ENCODE measurements at places on chromosomes 12 and 14.

GRCh38 chr14:26595926-26596542 lies 1.8 kb downstream of the NOVA1 start:
- DNase-seq: no peak

DNA sequence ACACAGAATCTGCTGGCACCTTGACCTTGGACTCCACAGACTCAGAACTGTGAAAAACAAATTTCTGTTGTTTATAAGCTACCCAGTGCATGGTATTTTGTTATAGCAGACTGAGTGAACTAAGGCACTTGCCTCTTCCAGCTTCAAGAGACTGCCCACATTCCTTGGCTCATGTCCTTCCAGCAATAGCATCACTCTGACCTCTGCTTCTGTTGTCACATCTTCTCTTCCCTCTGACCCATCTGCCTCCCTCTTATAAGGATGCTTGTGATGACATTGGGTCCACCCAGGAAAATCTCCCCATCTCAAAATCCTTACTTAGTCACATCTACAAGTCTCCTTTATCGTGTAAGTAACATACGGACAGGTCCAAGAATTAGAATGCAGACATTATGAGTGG lies 200.4 kb downstream of the PIK3C2G start:
- DNase-seq: no peak

DNA sequence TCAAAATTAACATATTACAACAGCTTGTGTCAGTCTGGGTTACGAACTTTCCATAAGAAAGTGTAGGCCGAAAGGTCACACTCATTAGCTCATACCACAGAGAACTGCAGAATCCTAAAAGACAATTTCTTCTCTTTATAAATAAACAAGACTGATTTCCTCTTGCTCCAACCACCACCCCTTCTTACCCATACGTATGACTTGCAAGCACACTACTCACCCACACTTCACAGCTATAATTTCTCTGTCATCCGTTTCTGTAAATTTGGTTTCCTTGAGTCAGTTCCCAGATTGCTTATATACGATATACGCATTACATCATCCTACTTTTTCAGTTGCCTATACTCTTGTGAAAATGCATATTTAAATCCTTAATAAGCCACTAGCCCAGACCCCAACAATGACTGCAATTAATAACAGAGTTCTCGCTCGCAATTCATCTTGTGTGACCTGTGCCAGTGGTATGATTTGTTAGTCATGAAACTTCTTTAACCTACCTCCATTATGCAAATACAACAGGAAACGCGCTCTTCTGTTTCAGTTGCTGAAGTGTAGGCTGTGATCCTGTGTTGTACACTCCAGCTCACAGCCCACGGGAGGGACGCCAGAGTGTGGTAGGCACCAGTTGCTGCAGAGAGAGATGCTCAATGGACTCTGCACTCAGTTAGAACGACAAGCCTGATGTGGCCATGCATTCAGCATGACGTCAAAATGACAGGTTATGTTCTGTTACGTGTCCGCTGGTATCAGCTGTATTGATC lies 417.6 kb downstream of the PDZRN4 start:
- DNase-seq: no peak

DNA sequence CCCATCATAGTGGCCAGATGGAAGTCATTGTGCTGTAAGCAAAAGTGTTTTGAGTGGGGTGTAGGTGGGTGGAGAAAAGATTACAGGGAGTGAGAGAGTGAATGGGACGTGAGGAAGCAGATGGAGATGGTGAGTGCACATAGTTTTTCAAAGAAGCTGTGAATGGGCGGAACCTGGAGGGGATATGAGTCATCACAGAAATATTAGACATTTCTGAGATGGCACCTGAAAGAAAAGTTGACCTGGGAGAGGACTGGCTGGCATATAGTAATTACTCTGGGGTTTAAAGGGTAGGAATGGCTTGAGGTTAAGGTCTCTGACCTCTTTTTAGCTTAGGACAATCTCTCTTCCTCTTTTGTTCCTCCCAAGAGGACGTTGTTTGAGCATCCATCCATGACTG lies 50.5 kb downstream of the ANO4 start:
- no peak for DNase-seq

- no peak for DNase-seq
Measured at GRCh38 chr12:127596891-127597290, 670.1 kb upstream of the TMEM132C start.

- no peak for DNase-seq
Measured at GRCh38 chr14:73833034-73833433, 18.6 kb upstream of the PTGR2 start.

- no peak for DNase-seq
Measured at GRCh38 chr14:104138718-104139459, 502 bp downstream of the KIF26A start.

DNA sequence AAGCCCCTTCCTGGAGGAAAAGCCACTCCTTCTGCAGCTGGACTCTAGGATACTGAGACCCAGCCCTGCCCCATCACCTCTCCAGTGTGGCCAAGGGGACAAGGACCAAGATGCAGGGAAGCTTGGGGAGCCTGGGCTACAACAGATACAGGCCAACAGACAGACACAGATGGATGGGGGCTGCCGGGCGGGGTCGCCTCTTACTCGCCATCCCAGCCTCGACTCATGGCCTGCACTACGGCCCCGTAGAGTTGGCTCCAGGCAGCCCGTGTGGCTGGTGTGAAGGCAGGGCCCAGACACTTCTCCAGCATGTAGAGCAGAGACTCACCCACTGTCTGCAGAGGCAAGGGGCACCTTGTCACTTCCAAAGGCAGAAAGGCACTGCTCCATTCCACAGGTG lies 4.7 kb downstream of the NGB start:
- no peak for DNase-seq

DNA sequence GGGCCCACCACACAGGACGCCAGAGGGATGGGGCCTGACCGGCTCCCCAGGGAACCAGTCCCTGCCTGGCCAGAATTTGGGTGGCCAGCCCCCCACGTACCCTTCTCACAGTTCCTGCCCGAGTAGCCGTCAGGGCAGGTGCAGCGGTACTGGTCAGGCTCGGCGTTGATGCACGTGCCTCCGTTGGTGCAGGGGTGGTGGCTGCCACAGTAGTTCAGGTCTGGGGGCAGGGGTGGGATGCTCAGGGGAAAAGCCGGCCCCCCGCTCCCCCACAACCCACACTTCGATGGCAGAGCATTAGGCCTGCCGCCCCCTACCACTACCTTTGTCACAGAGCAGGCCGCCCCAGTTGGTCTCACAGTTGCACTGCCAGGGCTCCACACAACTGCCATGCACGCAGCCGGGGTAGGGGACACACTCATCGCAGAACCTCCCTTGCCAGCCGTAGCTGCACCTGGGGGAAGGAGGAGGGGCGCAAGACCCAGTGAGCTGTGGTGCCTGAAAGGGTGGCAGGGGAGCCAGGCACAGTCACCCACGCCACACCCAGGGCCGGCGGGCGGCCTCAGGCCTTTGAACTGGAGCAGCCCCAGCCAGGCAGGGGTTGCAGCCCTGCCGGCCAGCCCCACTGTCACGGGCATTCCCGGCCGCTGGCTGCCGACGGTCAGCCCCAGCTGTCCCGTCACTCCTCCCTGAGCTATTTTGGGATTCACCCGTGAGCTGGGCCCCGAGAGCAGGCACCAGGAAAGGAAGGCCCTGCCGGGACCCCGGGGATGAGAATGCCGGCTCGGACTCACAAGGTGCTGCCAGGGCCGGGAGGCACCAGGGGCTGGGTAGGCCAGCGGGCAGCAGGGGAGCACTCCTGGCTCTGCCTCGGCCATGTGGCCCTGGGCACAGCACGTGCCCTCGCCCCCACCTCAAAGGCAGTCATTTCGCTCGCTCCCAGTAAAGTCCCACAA lies 16.5 kb downstream of the JAG2 start:
- DNase-seq: no peak

- DNase-seq: no peak
Measured at GRCh38 chr14:87896393-87897380, 96.3 kb downstream of the GALC start.

DNA sequence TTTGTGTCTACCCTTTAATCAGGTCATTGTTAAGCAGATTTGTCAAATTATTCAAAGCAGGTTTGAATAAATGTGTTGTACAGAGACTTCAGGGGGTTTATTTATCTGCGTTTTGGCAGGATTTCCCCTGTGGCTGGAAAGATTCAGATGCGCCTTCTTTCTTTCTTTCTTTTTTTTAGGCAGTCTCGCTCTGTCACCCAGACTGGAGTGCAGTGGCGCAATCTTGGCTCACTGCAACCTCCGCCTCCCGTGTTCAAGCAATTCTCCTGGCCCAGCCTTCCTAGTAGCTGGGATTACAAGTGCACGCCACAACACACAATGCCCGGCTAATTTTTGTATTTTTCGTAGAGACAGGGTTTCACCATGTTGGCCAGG lies 6.3 kb upstream of the NANOGNB start:
- no peak for DNase-seq

- no peak for DNase-seq
Measured at GRCh38 chr12:106816231-106816630, 41.7 kb downstream of the RIC8B start.

GRCh38 chr14:65658202-65658601 lies 245.7 kb downstream of the FUT8 start:
- DNase-seq: no peak

GRCh38 chr14:99603471-99604277 lies at the start of gene CCDC85C:
Gene CCDC85C (minus strand): TSS chr14:99604207. CDS start chr14:99603959, 248 bp downstream.
- peak; percentile 56 for DNase-seq

- peak; percentile 71 for DNase-seq
Measured at GRCh38 chr12:49232940-49233841, 31.7 kb upstream of the TUBA1C start.

GRCh38 chr12:77046468-77046867 lies 18.9 kb downstream of the E2F7 start:
- no peak for DNase-seq

GRCh38 chr14:101365329-101366158 lies 195.8 kb upstream of the DIO3 start:
- DNase-seq: no peak

DNA sequence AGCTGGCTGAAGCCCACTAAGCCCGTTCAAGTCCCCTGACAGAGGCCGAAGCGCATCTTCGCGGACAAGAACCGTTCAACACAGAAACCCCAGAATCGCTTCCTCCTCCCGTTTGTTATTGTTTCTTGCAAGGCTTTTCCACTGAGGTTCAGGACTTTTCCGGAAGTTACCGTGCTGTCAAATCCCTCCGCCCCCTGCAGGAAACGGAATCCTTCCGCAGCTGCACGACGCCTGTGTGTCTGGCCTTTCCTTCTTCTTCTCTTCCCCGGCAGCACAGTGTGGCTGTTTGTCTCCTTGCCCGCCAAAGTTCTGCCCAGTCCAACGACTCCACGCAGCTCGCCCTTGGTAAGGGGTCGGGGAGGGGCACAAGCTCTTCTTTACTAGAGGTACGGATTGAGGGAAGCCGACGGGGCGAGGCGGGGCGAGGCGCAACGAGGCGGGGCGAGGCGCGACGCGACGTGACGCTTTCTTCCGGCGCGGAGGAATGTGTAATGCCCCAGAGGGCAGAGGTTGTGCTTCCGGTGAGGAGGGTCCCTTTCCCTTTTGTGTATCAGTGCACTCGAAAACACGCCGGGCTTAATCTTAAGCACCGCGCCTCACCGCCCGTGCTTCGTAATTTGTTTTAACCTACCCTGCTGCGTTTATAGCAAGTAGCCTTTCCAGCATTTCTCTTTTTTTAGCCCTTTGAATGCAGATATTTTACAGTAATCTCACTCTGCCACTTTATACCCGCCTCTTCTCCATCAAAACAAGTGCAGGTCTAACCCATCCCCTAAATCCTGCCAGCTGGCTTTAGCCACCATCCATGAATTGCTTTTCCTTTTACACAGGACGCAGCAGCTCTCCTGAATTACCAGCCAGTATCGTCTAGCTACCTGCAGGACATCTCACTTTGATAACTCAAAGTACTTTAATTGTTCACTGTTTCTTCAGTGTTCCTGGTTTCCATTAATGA lies at the start of gene KDM5A:
KDM5A (minus strand) TSS at position 179 of the 955 bp plus-strand sequence. CDS start 229 bp downstream, outside the sequence.
- DNase-seq: peak; percentile 97

- peak; percentile 58 for DNase-seq
Measured at GRCh38 chr14:90388437-90388836, 8.4 kb upstream of the CALM1 start.

- DNase-seq: no peak
Measured at GRCh38 chr14:88613552-88614010, 50.7 kb downstream of the ZC3H14 start.

DNA sequence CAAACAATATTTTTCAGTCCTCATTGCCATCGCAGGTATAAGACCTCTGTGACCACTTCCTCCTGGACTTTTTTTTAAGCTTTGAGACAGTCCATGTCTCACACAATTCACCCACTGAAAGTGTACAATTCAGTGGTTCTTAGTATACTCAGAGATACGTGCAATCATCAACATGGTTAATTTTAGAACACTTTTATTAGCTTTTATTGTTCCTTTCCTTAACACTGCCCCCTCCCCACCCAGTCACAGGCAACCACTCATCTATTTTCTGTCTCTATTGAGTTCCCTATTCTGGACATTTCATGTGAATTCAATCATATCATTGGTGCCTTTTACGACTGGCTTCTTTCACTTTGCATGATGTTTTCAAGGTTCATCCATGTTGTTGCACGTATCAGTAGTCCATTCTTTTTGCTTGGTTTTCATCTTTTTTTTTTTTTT lies 16.2 kb downstream of the NCKAP5L start:
- no peak for DNase-seq

DNA sequence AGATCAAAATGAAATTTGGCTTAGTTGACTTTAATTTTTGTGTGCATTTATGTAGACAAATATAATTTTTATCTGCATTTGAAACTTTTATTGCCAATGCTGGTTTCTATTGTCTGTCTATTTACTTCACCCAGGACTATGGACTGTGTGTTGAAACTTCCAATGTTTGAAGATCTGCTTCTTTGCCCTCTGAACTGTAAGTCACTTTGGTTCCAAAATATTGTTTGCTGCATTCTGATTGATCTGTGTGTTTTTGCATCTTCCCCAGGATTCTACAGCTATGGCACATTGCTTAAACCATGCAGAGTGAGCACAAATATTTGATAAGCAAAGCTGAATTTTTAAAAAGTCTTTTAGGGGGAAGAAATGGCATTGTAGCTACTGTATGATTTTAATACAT lies 131.0 kb upstream of the SOX5 start:
- DNase-seq: no peak

DNA sequence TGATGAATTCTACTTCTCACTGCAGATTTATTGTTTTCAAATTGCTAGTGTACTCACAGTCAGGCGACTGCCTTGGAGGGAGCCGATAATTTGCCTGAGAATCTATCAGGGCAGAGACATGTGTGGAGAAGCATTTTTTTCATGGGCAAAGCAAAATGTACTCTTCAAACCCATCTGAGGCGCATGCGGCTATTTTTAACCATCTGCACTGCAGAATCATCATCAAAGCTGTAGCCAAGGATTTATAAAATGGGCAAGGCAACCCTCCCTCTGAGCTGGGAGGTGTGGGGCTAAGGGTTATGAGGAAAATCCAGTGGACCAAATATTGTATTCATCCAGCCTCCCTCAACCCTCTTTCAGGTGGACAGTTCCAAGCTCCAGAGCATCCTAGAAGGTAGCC lies 37.7 kb downstream of the BEST3 start:
- no peak for DNase-seq

DNA sequence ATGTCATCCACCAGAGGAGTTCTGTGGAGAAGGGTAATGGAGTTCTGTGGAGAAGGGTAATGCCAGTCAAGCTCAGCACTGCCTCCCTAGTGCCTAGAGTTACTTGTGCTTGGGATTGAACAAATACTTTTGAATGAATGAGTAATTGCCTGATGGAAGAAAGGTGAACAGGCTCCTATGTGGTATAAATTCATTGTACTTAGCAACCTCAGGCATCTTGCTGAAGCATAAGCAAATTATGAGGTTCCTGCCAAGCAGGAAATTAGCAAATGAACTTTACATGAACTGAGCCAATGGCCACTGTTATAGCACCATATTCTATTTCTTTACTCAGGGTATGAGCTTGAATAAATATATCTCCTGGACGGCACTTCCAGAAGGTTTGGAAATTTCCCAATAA lies 1047.2 kb downstream of the SLC6A15 start:
- DNase-seq: no peak

All from H9 (cell line).